ENCODE measurements at places on chromosomes 1 and 21. TPM values are rescaled to one million over a fixed set of nuclear protein-coding genes. Genes with fewer than 3 reads are reported as not detected.

GRCh38 chr1:162230096-162230495, 146.6 kb downstream of the SPATA46 start:
- DNase-seq = no peak

DNA sequence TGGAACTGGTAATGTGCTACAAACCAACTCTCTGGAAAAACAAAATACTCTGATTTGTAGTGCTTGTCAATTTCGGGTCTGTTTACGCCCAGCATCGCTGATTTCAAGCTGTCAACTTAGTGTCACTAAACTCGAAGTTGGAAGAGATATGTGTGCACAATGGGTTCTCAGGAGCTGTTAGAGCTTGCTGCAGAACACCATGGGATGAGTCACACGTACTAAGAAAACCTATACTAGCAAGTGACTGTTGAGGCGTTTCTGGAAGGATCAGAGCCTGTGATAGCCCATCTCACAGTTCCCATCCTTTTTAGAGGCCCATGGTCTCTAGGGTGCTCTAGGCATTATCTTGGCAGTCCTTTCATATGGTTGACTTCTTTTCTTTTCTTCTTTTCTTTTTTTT, 14.3 kb downstream of the GMEB1 start:
- no peak for DNase-seq

GRCh38 chr1:92752719-92753118, 32.2 kb downstream of the EVI5 start:
- DNase-seq = no peak

GRCh38 chr1:175089136-175089718, 21.6 kb downstream of the TNN start:
- no peak for DNase-seq

DNA sequence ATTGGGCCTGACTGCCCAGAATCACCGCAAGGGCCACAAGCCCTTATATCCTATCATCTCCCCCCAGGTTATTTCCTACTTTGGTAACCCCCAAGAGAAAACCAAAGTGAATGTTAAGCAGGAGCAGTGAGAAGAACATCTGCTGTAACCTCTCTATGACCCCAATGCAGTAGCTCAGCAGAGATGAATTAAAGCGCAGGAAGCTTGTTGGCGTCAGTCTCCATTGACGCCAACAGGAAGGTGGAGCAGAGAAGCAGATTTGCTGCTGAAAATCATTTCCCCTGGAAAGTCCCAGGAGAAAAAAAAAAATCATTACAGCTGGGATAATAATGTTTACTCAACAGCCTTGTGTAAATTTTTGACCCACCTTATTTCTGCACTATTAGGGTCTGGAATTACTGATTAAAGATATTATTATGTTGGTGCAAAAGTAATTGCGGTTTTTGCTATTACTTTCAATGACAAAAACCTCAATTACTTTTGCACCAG, 33.2 kb upstream of the FAM163A start:
- DNase-seq = peak; percentile 24

DNA sequence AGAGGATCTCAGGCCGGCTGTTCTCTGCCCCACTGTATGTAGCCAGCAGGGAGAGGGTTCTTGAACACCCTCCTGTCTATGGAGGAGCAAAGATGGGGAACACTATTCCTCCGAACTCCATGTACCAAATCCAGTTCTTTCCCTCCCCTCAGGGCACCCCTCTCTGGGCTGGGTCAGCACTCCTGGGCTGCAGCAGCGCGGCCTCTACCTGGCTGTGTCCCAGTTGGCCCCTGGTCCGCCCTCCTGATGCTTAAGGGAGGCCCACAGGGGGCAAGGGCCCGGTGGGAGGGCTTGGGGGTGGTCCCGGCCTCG, 471 bp upstream of the ADPRS start:
- DNase-seq = no peak

GRCh38 chr1:232431748-232432147, 198.2 kb downstream of the SIPA1L2 start:
- no peak for DNase-seq

- no peak for DNase-seq
These were observed 133.9 kb upstream of the DNAH14 start for GRCh38 chr1:224795591-224795990.

- DNase-seq = no peak
These were observed 22.3 kb downstream of the RNPC3 start for GRCh38 chr1:103547840-103548239.

DNA sequence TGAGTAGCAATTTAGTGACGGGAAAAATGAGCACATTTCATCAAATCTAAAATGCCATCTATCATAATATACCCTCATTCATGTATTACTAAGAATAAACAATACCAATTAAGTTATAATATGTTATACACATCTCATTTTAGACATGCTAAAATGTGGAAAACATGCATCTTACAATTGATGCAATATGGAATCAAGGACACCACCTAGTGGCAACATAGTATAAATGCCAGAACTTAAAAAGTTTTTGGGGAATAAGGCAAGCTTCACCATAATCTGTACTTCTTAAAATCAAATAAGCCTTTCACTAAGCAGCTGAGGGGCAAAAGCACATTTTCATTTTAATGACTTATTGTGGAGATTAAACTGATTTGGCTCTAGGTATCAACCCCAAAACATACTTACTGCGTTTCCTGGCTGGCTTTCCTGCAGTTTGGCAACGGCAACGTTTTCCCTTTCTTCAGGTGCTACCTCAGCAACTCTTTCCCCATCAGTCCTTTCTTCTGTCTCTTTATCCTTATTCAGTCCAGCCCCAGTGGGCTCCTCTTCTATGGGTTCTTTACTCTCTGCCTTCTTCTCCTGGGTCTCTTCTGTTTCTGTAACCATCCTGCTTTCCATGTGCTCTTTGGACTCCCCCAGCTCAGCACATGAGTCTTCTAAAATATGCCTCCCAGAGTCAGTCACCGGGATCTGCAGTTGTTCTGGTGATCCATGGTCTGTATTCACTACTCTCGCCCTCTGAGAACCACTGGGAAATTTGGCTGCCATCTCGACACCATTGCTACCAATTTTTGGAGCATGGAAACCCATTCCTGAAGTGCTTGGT, 11.4 kb downstream of the SDE2 start:
- peak; percentile 69 for DNase-seq

GJC2 gene
- 12.7 TPM for total RNA-seq

S100A7 gene
- total RNA-seq = not detected

TATDN3 gene
- total RNA-seq = 7.8 TPM

CRP gene
- total RNA-seq = not detected

SH2D2A gene
- total RNA-seq = 4.3 TPM

PAX7 gene
- total RNA-seq = under 0.01 TPM

TMCO1 gene
- 38.5 TPM for total RNA-seq

Data from hematopoietic multipotent progenitor cell (in vitro differentiated cells).